ENCODE measurements at places on chromosomes 13 and 19. TPM values are rescaled to one million over a fixed set of nuclear protein-coding genes. Genes with fewer than 3 reads are reported as not detected.

Gene MIR17HG
- total RNA-seq: 1.3 TPM

Gene SRRM5
- 0.30 TPM for total RNA-seq

Gene CYP2F1
- total RNA-seq: not detected

Gene DPF1
- 0.49 TPM for total RNA-seq

Gene CFAP97D2
- total RNA-seq: not detected

Gene CEACAM7
- total RNA-seq: 0.16 TPM

Gene NCCRP1
- total RNA-seq: not detected

Gene ZNF790
- 7.3 TPM for total RNA-seq

Gene DIRAS1
- total RNA-seq: 195 TPM

DNA sequence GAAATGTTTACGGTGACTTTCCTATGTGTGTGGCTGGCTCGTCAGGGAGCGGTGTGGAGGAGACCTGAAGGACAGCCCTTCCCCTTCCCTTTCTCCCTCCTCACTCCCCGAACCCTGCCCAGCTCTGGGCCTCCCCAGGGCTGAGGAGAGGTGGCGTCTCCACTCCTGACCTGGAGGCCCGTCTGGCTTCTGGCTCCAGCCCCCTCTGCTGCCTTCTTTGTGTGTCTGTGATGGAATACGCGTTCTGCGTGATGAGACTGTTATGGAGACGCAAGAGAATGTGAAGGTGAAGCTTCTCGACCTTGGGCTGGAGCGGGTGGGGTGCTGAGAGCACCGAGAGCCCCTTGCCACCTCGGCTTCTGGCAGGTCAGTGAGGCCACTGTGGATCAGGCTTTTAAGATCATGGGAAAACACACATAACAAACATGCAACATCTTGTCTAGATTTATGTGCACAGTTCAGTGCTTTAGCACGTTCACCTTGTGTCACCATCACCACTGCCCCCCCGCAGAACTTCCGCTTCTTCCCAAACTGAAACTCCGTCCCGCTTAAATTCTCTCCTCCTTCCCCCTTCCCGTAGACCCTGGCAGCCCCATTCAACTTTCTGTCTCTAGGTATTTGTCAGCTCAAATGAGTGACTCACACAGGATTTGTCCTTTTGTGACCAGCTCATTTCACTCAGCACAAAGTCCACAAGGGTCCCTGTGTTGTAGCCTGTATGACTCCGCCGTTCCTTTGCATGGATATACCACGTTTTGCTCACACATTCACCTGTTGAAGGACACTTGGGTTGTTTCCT, 24.7 kb downstream of the ATP11A start:
- peak overlapping the region; percentile 96 for H3K27ac ChIP-seq
- no peak for DNase-seq
- H3K4me3 ChIP-seq: no peak overlapping the region

- no peak for DNase-seq
- H3K27me3 ChIP-seq: peaks cover 7% of the 10 kb centered on the region
- no peaks in the 10 kb centered on the region for H3K4me1 ChIP-seq
- no peaks in the 10 kb centered on the region for H3K36me3 ChIP-seq
These were observed 14.2 kb upstream of the ZNF91 start for GRCh38 chr19:23409392-23410048.

- peaks cover 26% of the 10 kb centered on the region for H3K36me3 ChIP-seq
- no peak for DNase-seq
- H3K4me1 ChIP-seq: no peaks in the 10 kb centered on the region
- H3K27ac ChIP-seq: no peak overlapping the region
- no peaks in the 10 kb centered on the region for H3K27me3 ChIP-seq
- no peak overlapping the region for H3K4me3 ChIP-seq
These were observed 28.4 kb downstream of the TGDS start for GRCh38 chr13:94567581-94567980.

DNA sequence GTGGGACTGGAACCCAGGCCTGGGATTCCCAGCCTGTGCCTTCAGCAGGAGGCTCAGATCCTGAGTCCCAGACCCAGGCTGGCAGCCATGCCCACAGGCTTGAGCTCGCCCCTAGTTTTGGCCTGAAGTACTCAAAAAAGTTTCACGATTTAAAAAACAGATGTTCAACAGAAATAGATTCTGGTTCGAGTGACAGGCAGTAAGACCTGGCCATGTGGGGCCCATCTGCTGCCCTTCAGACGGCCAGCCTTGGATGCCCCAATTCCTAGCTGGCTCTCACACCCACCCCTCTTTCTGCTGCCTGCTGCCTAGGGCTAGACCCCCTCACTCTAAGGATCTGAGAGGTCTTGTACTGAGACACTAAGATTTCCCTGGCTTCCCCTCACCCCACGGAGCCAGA, 2.8 kb upstream of the DMPK start:
- H3K27me3 ChIP-seq: no peaks in the 10 kb centered on the region
- peak overlapping the region; percentile 94 for H3K27ac ChIP-seq
- H3K36me3 ChIP-seq: peaks cover 42% of the 10 kb centered on the region
- no peak for DNase-seq
- H3K4me1 ChIP-seq: peaks cover 93% of the 10 kb centered on the region

- H3K36me3 ChIP-seq: peaks cover 30% of the 10 kb centered on the region
- DNase-seq: peak; percentile 53
- peaks cover 25% of the 10 kb centered on the region for H3K4me1 ChIP-seq
- H3K27ac ChIP-seq: peak overlapping the region; percentile 53
- H3K4me3 ChIP-seq: no peak overlapping the region
These were observed 21.5 kb upstream of the GARRE1 start for GRCh38 chr19:34232566-34233481.

- peaks cover 33% of the 10 kb centered on the region for H3K36me3 ChIP-seq
- no peak for DNase-seq
- peak overlapping the region; percentile 100 for H3K27ac ChIP-seq
- peak overlapping the region; percentile 99 for H3K4me3 ChIP-seq
These were observed 2.1 kb downstream of the DNAJB1 start for GRCh38 chr19:14516048-14516534.

DNA sequence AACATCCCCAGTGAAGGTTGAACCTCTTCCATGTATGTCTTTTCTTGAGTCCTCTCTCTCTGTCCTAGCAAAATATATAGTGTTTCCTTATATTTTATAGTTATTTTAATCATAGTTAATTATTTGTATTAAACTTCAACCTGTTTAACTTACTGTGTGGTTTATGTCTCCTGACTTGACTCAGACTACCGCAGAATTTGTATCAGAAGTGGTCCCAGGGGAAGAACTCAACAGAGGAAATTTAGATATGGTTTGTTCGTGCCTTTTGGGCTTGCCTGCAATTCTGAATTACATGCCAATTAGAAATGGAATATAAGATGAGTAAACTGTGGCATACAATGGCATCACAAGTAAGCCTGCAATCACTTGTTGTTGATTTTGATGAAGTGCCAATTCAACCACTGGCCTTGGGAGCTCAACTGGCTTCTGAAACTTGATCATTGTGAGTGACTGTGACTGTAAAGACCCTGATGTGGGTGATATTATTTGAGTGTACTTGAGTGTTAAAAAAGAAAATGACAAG, 1459.5 kb upstream of the PCDH20 start:
- no peak overlapping the region for H3K4me3 ChIP-seq
- no peaks in the 10 kb centered on the region for H3K4me1 ChIP-seq
- no peak for DNase-seq
- H3K27me3 ChIP-seq: no peaks in the 10 kb centered on the region

DNA sequence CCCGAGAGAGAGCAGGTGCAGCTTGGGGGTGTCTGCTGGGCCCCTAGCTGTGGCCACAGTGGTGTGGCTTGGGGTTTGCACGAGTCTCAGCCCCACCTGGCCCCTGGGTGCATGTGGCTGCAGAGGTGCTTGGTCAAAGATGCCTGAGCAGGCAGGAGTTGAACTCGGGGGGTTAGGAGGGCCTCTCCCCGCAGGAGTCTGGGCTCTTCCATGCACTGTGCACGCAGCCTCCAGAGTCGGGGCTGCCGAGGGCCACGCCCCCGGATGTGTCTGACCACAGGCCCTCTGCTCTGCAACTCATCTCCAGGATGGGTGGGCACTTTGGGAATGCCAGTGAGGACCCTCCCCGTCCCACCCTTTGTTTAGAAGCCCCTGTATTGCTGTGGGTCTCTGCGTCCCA, 91.5 kb upstream of the MCF2L start:
- peak; percentile 9 for DNase-seq
- no peak overlapping the region for H3K4me3 ChIP-seq
- no peak overlapping the region for H3K27ac ChIP-seq
- H3K27me3 ChIP-seq: no peaks in the 10 kb centered on the region
- H3K4me1 ChIP-seq: peaks cover 34% of the 10 kb centered on the region

- no peaks in the 10 kb centered on the region for H3K36me3 ChIP-seq
- H3K4me1 ChIP-seq: no peaks in the 10 kb centered on the region
- H3K27me3 ChIP-seq: no peaks in the 10 kb centered on the region
- no peak overlapping the region for H3K27ac ChIP-seq
These were observed 708.6 kb upstream of the KLHL1 start for GRCh38 chr13:70816853-70817252.

DNA sequence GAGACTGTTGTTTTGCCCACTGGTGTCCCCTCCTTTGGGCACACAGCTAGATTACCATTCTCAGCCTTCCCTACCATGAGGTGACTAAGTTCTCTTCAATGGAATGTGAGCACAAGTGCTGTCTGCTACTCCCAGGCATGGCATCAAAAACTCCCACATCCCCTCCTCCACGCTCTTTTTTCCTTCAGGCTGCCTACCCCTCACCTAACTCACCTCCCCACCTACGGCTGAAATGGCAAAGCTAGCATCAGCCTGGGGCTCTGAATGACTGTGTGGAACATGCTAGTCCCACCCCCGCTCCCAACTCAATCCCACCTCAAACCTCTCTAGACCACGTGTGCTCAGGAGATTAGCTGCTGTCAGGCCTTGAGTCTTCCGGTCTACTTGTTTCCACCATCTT, 512.2 kb downstream of the DIAPH3 start:
- H3K27me3 ChIP-seq: no peaks in the 10 kb centered on the region
- no peaks in the 10 kb centered on the region for H3K36me3 ChIP-seq
- no peak for DNase-seq

DNA sequence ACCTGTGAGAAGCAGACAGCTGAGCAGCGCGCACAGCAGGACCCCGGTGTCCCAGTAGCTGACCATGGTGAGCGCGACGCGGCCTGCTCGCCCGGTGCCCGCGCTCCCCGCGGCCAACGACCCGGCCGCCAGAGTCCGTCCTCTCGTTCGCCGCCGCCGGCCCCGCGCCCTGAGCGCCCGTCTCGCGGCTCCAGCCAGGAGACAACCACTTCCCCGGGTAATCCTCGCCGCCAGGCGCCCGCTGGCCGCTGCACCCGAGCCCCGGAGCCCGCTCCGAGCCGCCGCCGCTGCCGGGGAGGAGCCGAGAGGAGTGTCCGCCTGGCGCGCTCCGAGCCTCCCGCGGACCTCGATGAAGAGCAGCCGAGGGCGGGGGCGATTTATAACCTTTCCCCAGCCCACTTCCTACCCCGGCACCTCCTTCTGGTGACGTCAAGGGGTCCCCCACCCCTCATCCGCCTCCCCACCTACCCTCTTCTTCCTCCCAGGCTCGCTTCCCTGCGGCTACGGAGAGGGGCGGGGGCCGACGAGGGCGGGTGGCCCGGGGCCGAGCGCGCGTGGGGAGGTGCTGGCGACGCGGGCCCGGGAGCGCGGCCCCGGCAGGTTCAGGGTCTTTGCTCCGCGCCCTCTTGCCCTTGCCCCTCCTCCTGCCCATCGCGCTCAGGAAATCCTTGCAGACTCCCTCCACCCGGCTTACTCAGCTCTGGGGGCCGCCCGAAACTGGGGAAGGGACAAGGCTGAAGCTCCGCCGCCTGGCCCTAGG, at the start of gene FLT1:
TSS of gene FLT1 (minus strand) at position 351 of the 760 bp plus-strand sequence. CDS start at position 66, 285 bp downstream.
- H3K4me1 ChIP-seq: peaks cover 38% of the 10 kb centered on the region
- H3K27ac ChIP-seq: peak within 1 kb of the TSS; percentile 92
- DNase-seq: peak; percentile 77
- no peaks in the 10 kb centered on the region for H3K36me3 ChIP-seq
- H3K27me3 ChIP-seq: peaks cover 71% of the 10 kb centered on the region
- peak within 1 kb of the TSS; percentile 75 for H3K4me3 ChIP-seq

- DNase-seq: no peak
- H3K36me3 ChIP-seq: peaks cover 100% of the 10 kb centered on the region
- H3K4me1 ChIP-seq: peaks cover 18% of the 10 kb centered on the region
- no peak overlapping the region for H3K4me3 ChIP-seq
- H3K27ac ChIP-seq: no peak overlapping the region
These were observed 22.2 kb downstream of the PPP2R1A start for GRCh38 chr19:52211926-52212571.

- H3K4me3 ChIP-seq: no peak overlapping the region
- no peaks in the 10 kb centered on the region for H3K27me3 ChIP-seq
- no peaks in the 10 kb centered on the region for H3K36me3 ChIP-seq
These were observed 2210.2 kb upstream of the PCDH20 start for GRCh38 chr13:63625869-63626268.

DNA sequence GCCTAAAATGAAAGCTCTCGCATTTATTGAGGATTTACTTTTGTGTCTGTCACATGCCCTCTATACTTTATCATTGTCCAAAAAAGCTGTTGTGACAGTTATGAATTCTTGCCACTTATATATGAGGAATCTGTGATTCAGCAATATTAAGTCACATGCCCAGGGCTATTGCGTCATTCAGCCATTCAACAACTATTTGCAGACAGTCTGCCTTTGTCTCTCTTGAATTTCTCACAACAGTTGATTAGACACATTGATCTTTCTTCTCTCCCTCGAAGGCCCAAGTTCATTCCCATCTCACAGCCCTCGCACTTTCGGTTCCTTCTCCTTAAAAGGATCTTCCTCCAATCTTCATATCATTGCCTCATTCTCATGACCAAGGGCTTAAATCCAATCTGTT, 342.6 kb downstream of the MZT1 start:
- no peaks in the 10 kb centered on the region for H3K27me3 ChIP-seq
- no peak overlapping the region for H3K4me3 ChIP-seq
- H3K4me1 ChIP-seq: no peaks in the 10 kb centered on the region

DNA sequence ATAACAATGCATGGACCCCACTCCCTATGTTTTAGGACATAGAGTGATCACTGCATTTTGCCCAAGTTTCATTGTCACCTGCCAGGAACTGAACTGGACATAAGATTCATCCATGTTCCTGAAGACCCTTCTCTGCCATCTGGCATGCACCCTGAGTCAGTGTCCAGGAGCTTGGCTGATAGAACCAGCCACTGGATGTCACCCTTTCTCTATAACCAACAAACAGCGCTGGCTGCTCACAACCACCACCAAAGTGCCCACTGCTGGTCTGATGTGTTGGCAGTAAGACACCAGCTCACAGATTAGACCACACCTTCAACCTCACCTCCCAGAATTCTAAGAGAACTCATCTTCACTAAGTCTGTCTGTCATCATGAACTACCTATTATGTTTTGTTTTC, 333.4 kb downstream of the ITGBL1 start:
- H3K4me1 ChIP-seq: no peaks in the 10 kb centered on the region
- no peaks in the 10 kb centered on the region for H3K27me3 ChIP-seq
